ENCODE measurements at places on chromosomes 13 and 19. TPM values are rescaled to one million over a fixed set of nuclear protein-coding genes. Genes with fewer than 3 reads are reported as not detected.

Gene SYNGR4
- not detected for total RNA-seq

Gene ADPRHL1
- total RNA-seq = 0.54 TPM

DNA sequence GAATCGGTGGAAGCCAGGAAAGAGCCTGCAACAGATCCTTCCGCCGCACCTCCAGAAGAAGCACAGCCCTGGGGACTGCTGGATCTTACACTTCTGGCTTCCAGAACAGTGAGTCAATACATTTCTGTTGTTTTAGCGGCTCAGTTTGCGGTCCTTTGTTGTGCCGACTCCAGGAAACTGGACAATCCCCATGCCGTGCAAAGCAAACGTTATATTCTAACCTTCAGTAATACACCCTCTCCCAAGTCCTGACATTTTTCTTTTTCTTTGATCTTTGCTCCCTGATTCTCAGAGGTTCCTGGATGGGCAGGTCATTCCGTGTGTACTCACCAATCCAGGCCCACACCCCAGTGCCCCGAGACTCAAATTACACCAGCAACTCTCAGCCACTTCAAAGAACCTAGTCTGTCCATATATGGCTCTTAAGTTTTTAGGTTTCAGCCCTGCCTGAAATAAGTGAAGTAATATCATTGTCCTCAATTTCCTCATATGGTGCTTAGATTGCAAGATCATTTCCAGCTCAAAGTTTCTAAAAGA is 387.1 kb upstream of the SGCG start:
- no peaks in the 10 kb centered on the region for H3K4me1 ChIP-seq
- no peak for DNase-seq
- H3K36me3 ChIP-seq = no peaks in the 10 kb centered on the region
- peaks cover 5% of the 10 kb centered on the region for H3K27me3 ChIP-seq

DNA sequence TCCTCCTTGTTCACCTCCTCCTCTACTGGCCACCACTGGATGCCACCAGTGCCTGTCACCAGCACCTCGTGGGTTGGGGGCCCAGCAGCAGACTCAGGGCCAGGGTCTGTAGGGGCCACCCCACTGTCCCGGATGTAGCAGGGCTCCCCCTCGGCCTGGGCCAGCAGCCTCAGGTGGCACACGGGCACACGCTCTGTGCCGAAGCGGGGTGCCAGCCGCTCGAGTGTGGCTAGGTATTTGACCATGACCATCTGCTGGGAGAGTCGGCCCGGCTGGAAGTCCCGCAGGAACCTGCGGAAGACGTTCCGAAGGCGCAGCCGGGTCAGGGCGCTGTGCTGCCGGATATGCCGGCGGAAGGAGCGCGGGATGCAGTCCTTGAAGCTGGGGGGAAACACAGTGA is 14.9 kb downstream of the TYK2 start:
- no peak overlapping the region for H3K4me3 ChIP-seq
- H3K36me3 ChIP-seq = peaks cover 86% of the 10 kb centered on the region
- no peak overlapping the region for H3K27ac ChIP-seq
- H3K27me3 ChIP-seq = no peaks in the 10 kb centered on the region
- no peak for DNase-seq
- H3K4me1 ChIP-seq = peaks cover 17% of the 10 kb centered on the region

Data from K562 (cell line).